ENCODE measurements at places on chromosomes 3 and 15. TPM values are rescaled to one million over a fixed set of nuclear protein-coding genes. Genes with fewer than 3 reads are reported as not detected.

GRCh38 chr3:193828477-193828876 is 235.5 kb downstream of the OPA1 start:
- no peak for DNase-seq

GRCh38 chr15:35427091-35427490 is 118.9 kb downstream of the DPH6 start:
- DNase-seq, result no peak

- no peak for DNase-seq
Measured at GRCh38 chr15:100834731-100835130, 44.9 kb upstream of the ALDH1A3 start.

GRCh38 chr15:38587214-38587613 is 22.6 kb upstream of the RASGRP1 start:
- DNase-seq, result no peak

GRCh38 chr3:72938471-72939265 is 50.8 kb downstream of the GXYLT2 start:
- DNase-seq, result peak; percentile 12

- DNase-seq, result no peak
Measured at GRCh38 chr15:29753506-29753905, 68.8 kb downstream of the TJP1 start.

- DNase-seq, result no peak
Measured at GRCh38 chr15:64009798-64010261, 36.5 kb downstream of the DAPK2 start.

- DNase-seq, result no peak
Measured at GRCh38 chr3:89227634-89228033, 120.2 kb downstream of the EPHA3 start.

Gene STRIT1
- not detected for total RNA-seq

Gene KBTBD13
- total RNA-seq, result not detected

Gene SLC7A14
- 0.09 TPM for total RNA-seq

Gene GRAMD2A
- 0.35 TPM for total RNA-seq
